CD4-positive, alpha-beta T cell treated with Interleukin-6 at 100 ng/mL for 8 hours (primary cell): ENCODE measurements at places on chromosomes 5 and 9.
A peak's percentile ranks its signal among the peaks of the same experiment; 100 is the strongest.

DNA sequence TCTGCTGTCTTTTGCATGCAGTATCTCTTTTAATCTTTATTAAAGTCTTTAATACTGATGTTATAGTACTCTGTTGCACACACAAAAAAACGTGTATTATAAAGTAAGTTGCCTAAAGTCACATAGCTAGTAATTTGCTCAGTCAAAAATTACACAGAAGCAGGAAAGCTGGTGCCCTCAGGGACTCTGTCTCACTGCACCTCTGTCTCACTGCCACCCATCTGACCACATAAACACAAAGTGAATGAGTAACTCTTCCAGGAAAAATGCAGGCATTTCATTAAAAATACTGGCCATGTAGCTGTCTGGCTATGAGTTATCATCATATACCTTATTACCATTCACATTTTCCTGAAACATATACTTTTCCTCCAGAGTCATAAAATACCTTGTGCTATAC is 591.7 kb downstream of the CSNK1G3 start:
- no peak for DNase-seq

DNA sequence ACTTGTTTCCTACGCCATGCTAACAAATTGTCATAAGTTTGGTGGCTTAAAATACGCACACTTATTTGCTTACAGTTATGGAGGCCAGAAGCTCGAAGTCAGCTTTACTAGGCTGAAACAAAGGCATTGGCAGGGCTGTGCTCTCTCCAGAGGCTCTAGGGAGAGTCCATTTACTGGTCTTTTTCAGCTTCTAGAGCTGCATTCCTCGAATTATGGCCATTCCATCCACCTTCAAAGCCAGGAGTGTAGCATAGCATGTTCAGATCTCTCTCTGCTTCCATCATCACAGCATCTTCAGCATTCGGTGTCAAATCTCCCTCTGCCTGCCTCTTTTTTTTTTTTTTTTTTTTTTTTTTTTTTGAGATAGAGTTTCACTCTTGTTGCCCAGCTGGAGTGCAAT is 670.2 kb downstream of the ACTL7B start:
- DNase-seq: no peak

DNA sequence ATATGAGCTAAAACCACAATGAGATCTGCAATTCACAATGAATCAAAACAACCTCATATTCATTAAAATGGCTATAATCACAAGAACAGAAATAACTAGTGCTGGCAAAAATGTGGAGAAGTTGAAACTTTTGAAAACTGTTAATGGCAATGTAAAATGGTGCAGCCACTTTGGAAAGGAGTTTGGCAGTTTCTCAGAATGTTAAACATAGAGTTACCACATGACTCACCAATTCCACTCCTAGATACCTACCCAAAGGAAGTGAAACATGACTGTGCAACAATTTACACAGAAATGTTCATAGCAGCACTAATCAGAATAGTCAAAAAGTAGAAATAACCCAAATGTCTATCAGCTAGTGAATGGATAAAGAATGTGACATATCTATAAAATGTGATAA is 862.2 kb downstream of the DTWD2 start:
- no peak for DNase-seq

GRCh38 chr5:140338336-140338735 is 8.1 kb downstream of the HBEGF start:
- no peak for DNase-seq

GRCh38 chr9:135887585-135888050 is 19.7 kb downstream of the CAMSAP1 start:
- DNase-seq: peak; percentile 43

GRCh38 chr5:117318528-117318927 is 743.9 kb upstream of the SEMA6A start:
- no peak for DNase-seq

DNA sequence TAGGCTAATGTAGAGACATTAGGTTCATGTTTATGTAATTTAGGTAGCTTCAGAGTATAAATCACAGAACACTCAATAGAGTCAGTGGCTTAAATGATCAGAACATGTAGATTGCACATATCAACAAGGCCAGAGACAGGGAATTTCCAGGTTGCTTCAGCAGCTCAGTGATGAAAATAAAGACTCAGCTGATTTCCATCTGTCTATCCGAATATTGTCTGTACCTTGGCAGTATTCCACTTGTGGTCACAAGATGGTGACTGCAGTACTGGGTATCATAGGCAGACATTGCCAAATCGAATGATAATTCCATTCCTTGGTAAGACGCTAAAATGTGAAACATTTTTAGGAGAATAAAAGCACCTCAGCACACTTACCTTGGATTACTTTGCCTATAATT is 702.2 kb downstream of the MAT2B start:
- no peak for DNase-seq

DNA sequence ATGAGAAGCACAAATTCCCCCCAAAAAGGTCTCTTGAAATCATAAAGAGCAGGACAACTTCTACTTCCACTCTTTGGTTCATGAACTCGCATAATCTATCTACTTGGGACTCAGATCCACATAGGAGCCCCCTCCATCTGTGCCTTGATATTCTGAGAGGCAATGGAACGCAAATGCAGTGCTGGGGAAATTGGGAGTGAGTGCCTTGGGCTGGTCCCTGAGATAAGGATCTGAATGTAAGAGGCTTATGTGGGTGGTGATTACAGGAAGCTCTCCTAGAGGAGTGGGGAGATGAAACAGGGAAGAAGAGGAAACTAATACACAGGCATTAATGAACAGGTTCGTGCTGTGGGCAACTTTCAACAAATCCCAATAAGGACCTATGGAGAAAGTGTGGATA is 285.6 kb downstream of the RASEF start:
- no peak for DNase-seq

- DNase-seq: no peak
These were observed 4.8 kb downstream of the NKD2 start for GRCh38 chr5:1013238-1013947.

DNA sequence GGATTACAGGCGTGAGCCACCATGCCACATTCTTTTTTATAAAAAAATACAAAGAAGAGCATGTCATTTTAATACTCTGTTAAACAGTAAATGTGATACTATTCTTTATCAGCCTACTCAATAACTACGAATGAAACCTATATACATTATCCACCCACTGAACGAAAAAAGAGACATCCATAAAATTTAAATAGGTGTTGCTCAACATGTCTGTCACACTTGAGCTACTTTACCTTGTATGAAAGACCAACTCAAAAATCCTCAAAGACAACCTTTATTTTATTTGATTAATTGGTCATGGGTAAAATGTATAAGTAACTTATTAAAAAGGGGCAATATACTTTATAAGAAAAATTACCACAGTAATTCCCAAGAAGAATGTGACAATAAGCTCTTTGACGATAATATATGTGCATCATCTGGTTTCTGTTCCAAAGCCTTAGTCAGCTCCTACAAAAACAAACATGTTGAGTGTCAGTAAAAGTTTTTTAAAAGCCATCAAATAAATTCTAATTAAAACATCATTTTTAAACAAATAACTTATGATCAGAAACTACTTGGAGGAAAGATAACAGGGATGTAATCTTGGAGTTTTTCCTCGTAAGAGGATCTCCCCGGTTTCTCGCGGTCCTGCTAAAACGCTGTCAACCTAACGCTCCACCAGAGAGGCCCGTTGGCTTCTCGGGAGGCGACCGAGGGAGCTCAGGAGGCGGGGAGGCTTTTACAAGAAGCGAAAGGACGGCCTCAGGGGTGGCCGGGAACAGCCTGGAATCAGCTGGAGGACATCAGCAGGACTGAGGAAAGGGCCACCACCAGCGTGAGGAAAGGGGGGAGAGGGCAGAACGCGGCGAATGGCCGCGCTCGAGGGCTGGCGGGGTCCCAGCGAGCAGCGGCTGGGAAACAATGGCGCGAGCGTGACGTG is 13.5 kb upstream of the ANKRD18B start:
- peak; percentile 13 for DNase-seq

GRCh38 chr9:124130277-124131075 is 118.9 kb downstream of the LHX2 start:
- no peak for DNase-seq

- DNase-seq: no peak
These were observed 4.3 kb downstream of the NHP2 start for GRCh38 chr5:178149199-178149932.

DNA sequence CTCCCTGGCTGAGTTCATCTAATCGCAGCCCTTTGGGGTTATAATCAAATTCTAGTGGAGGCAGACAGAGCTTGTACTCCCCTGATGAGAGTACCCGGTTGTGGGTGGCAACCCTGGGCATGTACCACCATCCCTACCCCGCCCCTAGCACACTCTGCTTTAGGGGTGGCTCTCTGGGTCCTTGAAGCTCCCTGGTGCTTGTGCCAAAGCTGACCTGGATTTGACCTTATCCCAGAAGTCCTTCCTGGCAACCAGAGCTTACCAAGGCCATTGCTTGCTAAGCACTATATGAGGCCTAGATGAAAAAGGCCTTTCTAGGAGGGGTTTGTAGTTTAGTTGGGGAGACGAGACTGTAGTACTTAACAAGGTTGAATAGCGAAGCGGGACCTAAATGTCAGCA is 72.2 kb downstream of the RGS3 start:
- no peak for DNase-seq

- no peak for DNase-seq
These were observed 92.8 kb upstream of the VCAN start for GRCh38 chr5:83378624-83379289.

DNA sequence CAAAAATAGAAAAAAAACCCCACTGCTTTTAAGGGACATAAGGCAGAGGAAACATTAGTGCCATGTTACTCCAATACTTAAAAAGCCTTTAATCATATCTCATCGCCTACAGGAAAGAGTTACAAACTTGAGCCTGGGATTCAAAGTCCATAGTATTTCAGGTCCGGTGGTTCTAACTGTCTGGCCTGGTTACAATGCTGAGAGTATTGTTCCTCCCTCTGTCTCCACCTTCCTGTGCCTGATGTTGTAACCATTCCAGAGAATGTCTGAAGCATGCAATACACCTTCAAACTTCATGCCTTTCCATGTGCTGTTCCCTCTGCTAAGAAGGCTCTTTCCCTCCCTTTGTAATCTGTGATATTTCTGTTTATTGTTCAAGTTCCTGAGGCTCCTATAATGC is 41.6 kb upstream of the SLC36A2 start:
- DNase-seq: no peak

- no peak for DNase-seq
These were observed 45.6 kb downstream of the PIK3R1 start for GRCh38 chr5:68261169-68261568.

DNA sequence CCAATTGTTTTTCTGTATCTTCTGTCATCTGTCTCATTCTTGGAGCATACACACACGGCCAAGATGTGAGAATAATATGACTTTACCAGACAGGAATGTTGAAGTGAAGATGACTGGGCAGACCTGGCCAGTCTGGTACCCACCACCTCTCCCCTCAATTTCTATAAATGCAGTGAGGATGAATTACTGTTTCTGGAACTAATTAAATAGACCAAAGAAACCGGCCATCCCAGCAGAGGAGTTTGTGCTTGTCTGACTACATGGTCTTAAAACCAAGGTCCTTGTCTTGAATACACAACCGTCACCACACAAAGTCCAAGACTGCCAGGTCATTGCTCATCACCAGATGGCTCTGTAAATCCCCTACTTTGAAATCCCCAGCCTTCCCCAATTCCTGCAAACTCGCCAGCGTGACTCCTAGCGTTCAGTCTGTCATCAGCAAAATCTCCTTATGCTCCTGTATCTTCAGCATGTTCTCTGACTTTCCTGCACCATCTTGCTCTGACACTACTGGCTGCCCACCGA is 147.2 kb downstream of the PDE4D start:
- DNase-seq: no peak

- no peak for DNase-seq
These were observed 8.7 kb upstream of the CYLC2 start for GRCh38 chr9:102986425-102986824.

- no peak for DNase-seq
These were observed 600.7 kb upstream of the SGCD start for GRCh38 chr5:155726267-155726666.

GRCh38 chr9:106689089-106689488 is 173.9 kb upstream of the ZNF462 start:
- no peak for DNase-seq

DNA sequence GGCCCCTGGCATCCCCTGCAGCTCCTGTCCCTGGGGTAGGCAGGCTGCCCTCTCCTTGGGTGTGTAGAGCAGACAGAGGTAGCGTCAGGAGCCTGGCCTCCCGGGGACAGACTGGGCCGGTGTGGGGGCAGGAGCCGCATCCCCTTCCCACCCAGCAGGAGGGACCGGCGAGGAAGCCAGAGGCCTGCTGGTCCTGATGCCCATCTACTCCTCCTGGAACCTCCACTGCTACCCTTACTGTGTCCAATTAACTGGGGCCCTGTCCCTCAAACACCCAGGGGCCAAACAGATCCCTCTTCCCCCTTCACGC is 15.6 kb downstream of the RALGDS start:
- no peak for DNase-seq

GRCh38 chr5:116738239-116738614 is 163.6 kb upstream of the SEMA6A start:
- DNase-seq: no peak

DNA sequence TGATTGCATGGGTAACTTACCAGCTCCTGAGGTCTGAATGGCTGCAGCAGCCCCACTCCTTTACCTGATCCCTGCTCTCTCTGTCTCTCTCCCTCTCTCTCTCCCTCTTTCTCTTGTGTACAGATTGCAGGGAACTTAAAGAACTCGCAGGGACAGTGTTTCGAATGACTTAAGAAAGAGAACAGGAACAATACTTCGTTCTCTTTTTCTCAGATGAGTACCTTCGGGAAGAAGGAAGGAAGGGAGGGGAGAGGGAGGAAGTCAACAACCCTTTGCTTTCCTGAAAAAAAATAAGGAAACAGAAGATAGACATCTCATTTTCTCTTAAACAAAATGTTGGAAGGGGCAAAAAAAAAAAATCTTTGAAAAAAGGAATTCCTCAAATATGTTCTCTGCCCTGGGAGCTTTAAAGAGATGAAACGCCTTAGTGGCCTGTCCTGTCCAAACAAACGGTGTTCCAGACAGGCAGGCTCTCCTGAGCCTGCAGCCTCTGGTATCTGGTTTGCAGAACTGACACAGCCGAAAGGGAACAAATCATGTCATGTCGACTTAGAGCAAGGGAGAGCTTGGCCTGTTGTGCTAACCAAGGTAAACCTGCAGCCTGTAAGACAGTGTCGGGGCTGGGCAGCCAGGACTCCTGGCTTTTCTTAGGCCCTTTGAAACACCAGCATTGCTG is at the start of gene ZNF366:
Gene ZNF366, minus strand, starts transcription at position 180 of the 676 bp plus-strand sequence. CDS start 45,914 bp downstream, outside the sequence.
- no peak for DNase-seq

DNA sequence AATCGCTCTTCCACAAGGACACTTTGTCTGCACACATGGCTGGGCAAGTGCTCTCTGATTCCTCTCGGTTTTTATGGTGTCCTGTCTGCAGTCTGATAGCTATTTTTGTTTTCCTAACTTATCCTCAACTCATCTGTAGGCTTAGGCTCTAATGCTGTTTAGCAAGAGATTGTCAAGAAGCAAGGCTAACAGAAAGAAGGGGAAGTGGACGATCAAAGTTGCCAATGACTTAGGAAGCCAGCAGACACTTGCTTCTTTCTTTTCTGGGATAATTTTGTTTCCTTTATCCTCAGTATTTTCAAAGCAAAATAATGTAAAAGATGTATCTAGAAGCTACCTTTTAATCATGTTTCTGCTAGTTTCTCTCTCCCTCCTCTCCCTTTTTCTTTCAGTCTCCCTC is 130.7 kb downstream of the PRKACG start:
- DNase-seq: no peak
